ENCODE measurements at places on chromosomes 16 and 17.

DNA sequence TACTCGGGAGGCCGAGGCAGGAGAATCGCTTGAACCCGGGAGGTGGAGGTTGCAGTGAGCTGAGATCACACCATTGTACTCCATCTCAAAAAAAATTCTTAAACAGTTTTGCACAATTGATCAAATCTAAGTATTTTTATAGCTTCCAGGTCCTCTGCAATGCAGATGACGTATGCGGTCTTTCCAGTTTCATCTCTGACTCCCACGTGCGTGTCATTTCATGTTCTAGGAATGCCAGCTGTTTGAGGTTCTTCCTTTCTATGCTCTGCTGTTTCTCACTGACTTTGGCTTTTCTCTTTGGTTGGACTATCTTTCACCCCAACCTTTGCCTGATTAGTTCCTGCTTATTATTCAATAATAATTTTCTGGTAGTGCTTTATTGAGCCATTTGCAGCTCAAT lies 16.2 kb downstream of the CHP2 start:
- no peak for DNase-seq

GRCh38 chr16:85281181-85281580 lies 168.9 kb upstream of the CIBAR2 start:
- no peak for DNase-seq

- DNase-seq: no peak
These were observed 435.1 kb upstream of the GOT2 start for GRCh38 chr16:59169168-59169567.

GRCh38 chr17:50219939-50220465 lies 18.6 kb upstream of the COL1A1 start:
- no peak for DNase-seq

GRCh38 chr17:18258356-18259038 lies at the start of gene FLII:
Gene FLII, minus strand, starts transcription at chr17:18258738. Its CDS starts 48 bp downstream, at chr17:18258690.
- no peak for DNase-seq

DNA sequence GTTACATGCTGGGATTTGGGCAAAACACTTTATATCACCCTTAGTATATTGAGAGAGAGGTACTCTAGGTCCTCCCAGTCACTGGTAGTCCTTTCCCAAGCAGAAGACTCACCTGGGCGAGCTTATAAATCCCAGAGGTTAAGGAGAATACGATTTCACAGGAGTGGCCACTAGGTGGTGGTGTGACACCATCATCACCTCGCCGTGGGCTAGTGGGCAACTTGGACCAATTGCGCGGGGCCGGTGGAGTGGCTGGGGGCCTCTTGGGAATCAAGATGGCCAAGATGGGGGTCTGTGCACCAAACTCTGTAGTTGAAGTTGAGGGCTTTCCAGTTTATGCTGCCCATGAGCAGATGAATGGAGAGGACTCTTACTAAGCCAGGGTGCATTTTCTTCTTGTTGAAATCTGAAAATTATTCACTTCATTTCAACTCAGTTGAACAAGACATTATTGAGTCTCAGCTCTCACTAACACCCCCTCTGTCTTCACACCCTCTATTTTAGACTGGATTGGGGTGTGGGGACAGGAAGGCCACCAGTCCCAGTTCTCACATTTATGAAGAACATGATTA lies 38.2 kb upstream of the PIRT start:
- no peak for DNase-seq

DNA sequence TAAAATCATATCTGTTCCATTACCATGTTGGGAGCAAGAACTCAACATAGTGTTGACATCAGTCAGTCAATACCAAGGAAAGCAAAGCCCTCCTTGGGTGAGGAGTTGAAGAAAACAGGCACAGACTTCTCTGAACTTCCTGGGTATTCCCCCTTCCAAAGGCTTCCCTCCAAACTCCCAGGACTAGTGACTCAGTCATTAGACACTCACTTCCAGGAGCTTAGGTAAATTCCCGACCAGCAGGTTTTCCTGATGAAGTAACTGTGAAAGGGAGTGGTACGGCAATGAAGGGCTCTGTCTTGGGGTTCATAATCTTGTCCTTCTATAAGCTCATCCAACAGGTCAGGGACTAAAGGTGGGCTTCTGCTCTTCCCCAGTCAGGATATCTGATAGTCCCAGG lies 293.8 kb upstream of the AXIN2 start:
- no peak for DNase-seq

DNA sequence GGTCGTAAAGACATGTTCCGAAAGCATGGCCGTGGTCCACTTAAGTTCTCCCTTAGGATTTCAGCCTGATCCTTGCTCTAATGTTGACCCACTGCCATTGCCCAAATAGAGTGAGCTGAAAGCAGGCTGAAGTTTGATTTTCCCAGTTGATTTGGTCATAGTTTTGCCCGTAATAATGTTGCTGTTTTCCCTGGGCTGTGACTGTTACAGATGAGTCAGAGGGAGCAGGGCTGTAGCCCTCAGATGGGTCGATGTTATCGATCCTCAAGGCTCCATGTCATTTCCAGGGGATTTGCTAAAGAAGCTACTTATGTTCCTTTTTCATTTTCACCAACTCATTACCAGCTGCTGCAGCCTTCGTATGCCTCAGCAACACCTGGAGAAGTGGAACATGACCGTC lies 169.0 kb upstream of the ZFHX3 start:
- DNase-seq: no peak

- no peak for DNase-seq
These were observed 162.2 kb downstream of the CDH13 start for GRCh38 chr16:82788919-82789318.

GRCh38 chr17:67569015-67569451 lies 148.7 kb upstream of the NOL11 start:
- DNase-seq: no peak

DNA sequence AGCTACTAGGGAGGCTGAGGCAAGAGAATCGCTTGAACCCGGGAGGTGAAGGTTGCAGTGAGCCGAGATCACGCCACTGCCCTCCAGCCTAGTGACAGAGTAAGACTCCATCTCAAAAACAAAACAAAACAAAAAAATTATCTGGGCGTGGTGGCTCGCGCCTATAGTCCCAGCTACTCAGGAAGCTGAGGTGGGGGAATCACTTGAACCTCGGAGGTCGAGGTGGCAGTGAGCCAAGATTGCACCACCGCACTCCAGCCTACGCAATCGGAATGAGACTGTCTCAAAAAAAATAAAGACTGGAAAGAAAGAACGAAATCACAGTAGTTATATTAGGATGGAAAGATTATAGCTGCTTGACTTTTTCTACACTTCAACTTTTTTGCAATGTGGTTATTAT lies 18.9 kb downstream of the COG1 start:
- no peak for DNase-seq

Data from non-pigmented ciliary epithelial cell (primary cell).